ENCODE measurements at places on chromosomes 5 and 9.

DNA sequence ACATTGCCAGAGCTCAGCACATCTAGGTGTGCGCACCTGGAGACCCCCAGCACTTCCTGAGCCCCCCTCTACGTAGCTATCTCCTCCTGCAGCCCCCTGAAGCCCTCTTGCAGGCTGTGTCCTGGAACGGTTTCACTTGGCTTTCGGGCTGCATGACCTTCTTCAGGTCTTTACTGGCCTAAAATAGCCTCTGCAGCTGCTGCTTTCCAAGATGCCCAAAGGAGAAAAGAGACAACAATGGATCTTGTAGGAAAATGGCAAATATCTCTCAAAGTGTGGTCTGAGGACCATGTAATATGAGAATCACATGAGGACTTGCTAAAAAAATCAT, 6.6 kb upstream of the ERMP1 start:
- DNase-seq: no peak

DNA sequence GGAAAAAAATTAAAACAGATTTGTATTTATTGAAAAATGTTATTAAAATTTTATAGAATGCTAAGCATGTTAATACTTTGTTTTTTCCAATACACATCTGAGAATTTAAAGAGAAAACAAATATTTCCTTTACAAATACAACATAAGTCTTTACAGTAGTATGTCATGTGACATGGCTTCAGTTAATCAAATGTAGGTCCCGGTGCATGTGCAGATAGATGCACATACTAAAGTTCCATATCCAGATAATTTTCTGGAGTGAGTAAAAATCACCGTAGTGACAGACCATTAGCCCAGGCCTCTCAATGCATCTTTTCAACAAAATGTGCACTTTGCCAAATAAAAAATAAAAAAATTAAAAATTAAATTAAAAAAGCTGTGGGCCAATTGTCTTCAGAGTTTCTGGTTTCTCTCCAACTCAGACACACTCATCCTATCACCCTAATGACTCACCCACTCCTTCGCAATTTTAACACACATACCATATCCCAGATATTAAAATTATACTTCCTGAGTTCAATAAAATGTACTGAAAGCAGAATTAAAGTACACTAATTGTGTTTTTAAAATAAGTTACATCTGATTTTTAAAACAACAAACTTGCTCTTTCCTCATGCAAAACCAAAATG, 508.1 kb downstream of the NR2F1-AS1 start:
- DNase-seq: no peak

- DNase-seq: no peak
These were observed 226.5 kb downstream of the FANCC start for GRCh38 chr9:95090871-95091577.

- no peak for DNase-seq
These were observed 29.4 kb downstream of the CTNNAL1 start for GRCh38 chr9:108983885-108984284.

DNA sequence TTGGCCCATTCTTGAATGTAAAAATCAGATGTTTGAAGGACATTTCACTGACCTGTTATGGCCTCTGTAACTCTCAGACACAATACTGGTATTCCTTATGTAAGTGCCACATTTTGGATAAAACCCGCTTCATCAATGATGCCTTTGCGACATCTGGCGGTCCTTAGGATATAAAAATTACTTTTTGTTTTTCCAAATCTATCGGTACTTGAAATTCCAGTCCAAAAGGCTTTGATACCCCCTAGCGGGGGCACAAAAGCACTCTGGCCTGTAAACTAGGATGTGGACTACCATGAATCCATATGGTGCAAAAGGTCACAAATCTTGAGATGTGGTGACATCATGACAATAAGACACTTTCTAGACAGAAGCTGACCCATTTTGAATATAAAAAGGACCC, 291.8 kb downstream of the KIAA0825 start:
- DNase-seq: no peak

- DNase-seq: no peak
These were observed 32.6 kb upstream of the TTLL11 start for GRCh38 chr9:122125509-122126330.

DNA sequence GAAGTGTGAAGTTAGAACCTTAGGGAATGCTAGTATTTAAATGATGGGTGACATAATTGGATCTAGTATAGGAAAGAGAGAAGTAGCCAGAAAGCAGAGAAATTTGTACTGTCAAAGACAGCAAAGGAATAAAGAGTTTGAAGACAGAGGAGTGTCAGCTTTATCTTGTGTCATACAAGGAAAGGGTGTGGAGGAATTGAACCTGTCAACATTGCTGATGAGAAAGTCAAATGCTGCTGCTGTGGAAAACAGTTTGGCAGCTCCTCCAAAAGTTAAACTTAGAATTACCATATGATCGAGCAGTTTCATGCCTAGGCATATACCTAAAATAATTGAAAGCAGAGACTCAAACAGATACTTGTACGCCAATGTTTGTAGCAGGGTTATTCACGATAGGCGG, 63.7 kb downstream of the DENND4C start:
- no peak for DNase-seq

GRCh38 chr5:73826301-73827105, 200.5 kb downstream of the ARHGEF28 start:
- no peak for DNase-seq

DNA sequence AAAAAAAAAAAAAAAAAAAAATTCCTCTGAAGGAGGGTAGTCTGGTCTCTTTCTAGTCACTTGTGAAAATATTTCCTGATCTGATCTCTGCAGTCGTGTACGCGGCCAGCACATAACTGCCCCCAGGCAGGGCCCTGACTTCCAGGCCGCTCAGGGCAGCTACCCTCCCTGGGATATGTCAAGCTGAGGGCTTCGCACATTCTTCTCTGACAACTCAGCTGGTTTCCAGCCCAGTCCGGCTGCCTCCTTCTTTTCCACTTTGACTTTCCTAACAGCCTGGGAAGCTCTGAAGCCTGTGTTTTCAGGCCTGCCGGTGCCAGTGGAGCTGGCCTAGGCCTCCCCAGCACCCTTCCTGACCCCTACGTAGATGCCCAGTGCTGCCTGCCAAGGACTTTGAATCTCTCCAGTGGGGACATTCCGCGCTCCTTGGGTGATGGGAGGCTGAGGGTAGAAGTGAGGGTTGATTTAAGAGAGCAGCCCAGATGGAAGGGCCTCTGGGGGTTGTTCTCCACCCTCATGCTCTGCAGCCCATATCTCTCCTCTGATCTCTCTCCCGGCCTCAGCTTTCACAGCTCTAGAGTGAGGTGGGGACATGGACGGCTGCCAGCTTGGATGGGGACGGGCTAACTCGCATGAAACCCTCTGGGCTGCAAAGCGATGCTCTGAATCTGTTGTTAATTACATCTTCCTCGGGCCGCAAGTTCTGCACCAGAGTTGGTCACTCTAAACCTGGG, 20.7 kb downstream of the COL5A1 start:
- DNase-seq: no peak

DNA sequence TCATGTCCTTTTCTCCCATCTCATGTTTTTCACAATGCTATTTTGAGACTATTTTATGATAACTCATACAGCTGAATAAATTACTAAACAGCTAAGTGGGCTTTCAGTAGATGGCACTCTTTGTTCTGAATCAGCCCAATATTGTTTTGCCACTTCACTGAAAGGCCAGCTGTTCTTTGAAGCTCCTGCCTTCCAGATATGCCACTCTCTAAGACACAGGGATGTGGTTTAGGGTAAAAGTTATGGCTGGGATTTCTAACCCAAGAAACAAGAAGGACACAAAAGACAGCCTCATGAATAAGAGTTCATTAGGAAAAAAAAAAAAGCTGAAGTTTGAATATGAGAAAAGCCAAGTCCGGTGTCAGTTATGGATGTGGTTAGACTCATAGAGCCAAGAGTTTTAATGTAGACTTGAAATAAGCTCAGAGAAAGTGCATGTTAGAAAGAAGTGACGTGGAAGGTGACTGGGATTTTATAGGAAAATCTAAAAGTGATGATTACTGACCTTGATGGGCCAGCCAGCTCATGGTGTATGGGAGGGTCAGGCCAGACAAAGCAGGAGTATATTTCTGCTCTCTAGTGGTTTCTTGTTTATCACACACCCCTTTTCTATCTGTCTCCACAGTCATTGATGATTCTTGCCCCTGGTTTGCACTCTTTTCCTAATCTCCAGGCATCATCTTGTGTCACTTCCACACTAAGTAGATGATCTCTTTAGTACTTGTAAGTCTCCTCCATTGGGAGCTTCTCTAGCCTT, 488.5 kb downstream of the NR2F1-AS1 start:
- DNase-seq: no peak

GRCh38 chr5:133962131-133962530, 6.3 kb downstream of the C5orf15 start:
- no peak for DNase-seq

DNA sequence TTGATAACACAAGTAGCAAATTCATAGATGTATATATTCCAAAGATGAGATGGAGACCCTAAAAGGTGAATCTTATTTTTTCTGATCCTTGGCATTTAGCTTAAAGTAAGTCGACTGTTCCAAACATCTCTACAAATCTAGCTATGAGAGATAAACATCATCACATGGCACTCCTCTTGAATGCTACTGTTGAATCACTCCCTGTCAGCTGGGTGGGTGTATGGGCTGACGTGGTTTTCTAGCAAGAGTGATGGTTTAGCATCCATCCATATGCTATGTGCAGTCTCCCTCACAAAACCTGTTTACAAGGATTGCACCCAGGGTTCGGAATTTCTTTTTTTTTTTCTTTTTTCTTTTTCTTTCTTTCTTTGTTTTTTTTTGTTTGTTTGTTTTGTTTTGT, 13.8 kb downstream of the ACO1 start:
- no peak for DNase-seq

DNA sequence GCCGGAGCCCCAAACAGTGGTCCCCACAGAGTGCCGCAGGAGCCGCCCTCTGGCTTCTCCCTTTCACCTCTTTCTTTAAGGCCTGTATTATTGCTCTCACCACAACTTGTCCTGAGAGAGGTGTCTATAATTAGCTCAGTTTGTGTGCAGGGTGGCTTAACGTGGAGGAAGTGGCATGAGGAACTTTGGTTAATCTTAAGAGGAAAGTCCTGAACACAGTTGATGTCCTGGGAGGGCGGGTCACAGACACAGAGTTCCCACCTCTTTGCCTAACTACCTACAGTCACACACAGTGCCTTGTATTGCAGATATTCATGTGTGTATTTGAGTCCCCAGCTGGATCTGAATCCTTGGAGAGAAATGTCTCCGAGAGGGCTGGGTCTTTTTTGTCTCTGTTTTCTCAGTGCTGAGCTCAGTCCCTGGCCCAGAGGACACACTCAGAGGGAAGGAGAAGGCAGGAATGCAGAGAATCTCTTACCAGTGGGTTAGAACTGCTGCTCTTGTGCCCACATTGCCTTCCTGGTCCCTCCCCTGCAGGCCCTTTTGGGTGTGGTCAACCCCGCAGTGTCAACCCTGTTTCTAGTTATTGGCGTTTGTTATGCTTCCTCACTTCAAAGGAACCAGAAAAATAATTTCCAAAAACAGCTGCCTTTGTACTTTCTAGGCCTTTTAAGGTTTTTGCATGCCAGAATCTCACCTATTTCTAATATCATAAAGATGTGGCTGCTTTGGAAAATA, 392.5 kb downstream of the KDM4C start:
- no peak for DNase-seq

DNA sequence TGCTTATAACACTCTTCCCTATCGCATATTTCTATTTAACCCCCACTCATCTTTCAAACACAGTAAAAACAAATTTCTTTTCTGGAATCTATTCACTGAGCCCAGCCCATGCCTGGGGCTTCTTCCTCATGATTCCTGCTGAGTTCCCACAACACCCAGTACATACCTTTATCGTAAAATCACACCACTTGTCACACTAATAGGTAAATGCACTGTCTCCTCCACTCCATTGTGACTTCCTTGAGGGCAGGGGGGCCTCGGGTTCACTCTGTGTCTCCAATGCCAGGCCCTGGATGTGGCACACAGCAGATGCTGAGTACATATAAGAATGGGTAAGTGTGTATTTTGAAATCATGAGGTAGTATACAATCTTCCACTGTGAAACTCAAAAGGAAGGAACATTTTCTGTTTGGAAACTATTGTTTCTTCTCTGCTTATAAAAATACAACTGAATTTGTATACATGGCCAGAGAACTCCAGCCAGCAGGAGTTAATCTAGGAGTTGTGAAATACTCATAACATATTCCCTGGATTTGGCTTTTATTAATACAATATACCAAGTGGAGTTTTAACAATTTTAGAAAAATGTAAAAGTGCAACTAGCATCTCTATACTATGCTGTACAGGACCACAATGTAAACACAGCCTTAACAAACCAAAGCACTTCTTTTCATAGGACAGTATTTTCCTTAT, 7.2 kb downstream of the PLK2 start:
- DNase-seq: no peak

DNA sequence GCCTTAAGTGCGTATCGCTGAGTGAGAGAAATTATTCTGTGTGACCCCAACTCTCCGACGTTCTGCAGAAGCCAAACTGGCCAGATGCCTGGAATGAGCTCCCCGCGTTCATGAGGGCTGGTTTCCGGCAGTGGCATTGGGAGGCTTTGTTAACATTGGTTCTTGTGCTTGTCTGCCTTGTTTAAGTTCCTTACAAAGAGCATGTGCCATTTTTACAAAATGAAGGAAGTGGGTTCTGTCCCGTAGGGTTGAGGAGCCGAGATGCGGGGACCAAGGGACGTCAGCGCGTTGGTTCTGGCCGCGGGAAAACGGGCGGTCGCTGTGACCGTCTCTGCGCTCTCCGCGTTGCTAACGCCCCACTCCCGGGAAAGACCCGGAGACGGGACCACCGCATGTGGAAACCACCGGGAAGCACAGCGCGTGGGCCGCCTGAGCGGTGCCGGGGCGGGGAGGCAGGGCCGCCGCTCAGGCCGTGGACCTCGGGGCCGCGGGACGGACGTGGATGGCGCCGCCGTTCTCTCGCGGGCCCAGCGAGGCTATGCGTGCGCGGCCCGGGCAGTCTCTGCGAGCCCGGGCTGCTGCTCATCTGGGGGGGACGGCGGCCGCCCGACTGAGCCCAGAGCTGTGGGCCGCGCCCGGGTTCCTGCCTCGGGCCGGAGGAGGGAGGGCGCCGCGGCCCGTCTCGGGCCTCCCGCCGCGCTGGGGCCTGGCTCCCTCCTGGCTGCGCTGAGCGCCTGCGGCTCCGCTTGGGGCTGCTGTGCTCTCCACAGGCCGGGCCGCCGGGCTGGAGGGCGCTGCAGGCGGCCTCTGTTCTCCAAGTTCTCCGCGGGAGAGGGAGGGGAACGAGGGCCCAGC, 13.4 kb downstream of the RABL6 start:
- DNase-seq: no peak

DNA sequence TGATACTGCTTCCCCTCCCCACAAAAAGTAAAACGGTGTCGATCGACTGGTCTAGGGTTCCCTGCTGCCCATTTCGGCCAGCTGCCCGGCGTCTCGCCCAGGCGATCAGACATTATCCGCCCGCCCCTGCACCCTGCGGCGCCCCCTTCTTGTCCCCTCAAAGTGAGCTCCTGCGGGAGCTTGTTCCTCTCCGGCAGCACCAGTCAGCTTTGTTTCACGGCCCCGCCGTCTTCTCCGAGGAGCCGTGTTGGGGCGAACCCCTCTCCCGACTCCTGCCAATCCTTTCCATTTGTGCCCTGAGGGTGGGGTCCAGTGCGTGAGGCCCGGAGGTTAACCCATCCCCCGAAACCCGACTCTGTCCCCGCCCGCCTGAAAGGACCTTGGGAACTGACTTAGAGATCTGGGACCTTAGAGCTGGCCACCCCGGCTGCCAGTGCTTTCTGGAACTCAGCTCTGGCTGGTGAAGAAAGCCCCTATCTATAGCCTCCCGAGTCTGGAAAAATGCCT, 518 bp downstream of the UBE2B start:
- no peak for DNase-seq

GRCh38 chr5:180116077-180116999, 44.8 kb upstream of the RNF130 start:
- DNase-seq: no peak

Data from iPS DF 19.7 (cell line).